ENCODE measurements at places on chromosomes 7 and 10.
A peak's percentile ranks its signal among the peaks of the same experiment; 100 is the strongest.

DNA sequence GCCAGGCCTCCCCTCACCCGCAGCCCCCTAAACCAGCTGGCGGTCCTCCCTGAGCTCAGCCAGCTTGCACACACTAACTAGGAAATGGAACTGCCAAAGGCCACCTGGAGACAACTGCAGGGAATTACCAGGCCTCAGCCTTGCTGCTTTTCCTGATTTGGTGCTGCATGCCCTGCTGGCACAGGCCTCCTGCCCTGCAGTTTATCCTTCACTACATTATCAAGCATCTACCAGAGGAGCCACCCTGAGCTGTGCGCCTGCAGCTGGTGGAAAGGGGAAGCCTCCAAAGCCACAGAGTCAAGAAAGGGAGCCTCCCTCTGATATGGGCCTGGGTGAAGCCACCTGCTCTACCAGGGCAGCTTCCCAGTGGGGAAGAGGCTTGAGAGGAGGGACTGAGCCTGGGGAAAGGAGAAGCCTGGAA lies 139.8 kb downstream of the GRID1 start:
- DNase-seq, result no peak

GRCh38 chr10:113245286-113245685 lies 295.2 kb downstream of the TCF7L2 start:
- DNase-seq, result no peak

- no peak for DNase-seq
Measured at GRCh38 chr7:82284936-82285519, 158.5 kb downstream of the CACNA2D1 start.

DNA sequence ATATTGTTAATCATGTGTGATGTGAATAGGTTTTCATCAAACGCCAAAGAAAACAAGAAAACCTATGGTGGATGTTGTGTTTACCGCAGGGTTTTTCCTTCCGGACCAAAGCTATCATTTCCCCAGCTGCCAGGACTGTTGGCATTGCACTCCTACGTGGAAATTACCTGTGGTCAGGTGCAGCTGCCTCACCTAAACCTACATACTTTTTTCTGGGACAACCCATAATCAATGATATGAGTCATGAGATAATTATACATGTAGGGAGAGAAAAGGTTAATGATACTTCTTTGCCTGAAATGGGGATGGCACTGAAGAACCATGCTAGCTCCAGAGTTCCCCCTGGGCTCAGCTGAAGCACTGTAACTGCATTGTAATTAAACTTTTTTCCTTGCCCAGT lies 223.6 kb upstream of the SEMA3E start:
- no peak for DNase-seq

DNA sequence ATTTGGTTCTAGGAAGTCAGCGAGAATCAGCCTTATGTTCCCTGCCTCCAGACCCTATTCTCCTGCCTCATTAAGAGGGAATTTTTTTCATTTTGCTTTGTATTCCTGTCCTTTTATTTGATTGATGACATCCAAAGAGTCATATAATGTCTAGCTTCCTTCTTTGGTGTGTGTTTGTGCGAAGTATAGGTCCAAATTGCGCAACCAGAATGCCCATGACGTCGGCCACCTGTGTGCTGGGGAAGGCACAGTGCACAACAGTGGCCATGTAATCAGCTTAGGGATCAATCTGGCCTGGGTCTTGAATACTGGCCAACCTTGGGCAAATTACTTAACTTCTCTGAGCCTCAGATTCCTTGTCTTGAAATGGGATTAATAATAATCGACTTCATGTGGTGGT lies 206.2 kb downstream of the VTI1A start:
- no peak for DNase-seq

DNA sequence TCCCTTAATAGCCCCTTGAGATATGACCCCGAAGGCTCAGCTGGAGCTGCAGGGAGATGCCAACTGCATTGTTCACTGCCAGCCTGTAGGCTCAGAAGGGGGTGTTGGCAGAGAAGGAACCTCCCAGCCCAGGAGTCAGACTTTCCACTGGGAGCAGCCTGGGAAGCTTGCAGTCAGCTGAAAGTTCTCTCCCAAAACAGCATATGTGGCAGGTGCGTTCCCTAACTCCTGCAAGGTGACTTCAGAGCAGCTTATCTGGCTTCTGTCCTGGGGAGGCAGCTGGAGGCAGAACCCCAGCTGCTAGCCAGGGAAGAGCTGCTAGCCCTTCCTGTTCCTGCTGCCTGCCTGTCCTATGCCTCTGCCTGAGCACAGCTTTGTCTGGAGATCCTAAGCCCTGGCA lies 8.1 kb downstream of the SFTPA2 start:
- DNase-seq, result no peak

- no peak for DNase-seq
Measured at GRCh38 chr10:1328981-1329614, 272.9 kb downstream of the WDR37 start.

- no peak for DNase-seq
Measured at GRCh38 chr7:123220396-123220795, 20.6 kb upstream of the SLC13A1 start.

DNA sequence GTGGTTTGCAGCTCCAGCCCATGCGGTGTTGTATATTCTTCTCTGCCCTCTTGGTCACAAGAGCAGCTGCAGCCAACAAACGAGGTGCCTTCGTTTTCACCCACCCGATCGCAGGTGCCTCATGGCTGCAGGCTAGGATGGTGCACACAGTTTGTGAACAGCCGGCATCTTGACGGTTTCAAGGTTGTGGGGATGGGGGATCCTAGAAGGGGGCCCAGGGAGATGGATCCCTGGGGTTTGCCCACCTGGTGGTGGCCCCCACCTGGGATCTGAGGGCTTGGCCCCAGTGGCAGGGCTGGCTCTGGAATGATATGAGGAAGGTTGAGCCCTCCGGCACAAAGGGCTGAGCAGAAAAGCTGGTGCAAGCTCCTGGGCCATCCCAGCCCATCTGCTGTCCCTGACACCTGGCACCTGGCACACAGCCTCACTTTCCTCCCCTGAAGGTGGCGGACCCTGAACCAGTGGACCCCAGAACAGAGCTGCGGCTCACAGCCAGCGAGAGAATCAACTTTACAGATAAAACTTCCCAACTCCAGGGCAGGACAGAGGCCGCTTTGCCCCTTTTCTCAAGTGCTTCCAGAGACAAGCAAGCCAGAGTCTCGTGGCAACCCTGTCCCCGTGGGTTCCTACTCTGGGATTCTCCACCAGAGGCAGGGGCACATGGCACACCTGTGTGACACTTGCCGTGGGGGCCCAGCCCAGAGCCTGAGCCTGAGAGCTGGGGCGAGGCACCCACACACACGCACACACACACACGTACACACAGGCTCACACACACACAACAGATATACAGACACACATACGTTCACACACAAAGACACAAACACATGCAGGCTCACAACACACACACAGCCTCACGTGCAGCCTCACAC lies 177.3 kb upstream of the PPP2R2D start:
- no peak for DNase-seq

DNA sequence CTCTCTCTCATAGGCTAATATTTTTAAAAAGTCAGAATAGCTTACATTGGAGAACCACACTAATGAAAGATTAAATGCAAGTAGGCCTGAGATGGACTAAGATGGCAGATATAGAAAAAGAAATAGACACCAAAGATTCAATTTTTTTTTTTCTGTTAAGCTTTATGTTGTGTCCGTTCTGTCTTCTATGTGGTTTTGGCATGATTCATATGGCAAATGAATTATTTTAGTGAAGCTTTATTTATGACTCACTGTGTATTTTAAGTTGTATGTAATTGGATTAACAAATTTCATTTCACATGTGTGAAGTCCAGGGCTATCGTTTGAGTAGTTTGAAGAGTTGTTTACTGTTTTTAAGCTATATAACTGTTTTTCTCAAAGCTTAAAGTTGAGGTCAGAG lies 214.8 kb downstream of the CAMK1D start:
- no peak for DNase-seq

DNA sequence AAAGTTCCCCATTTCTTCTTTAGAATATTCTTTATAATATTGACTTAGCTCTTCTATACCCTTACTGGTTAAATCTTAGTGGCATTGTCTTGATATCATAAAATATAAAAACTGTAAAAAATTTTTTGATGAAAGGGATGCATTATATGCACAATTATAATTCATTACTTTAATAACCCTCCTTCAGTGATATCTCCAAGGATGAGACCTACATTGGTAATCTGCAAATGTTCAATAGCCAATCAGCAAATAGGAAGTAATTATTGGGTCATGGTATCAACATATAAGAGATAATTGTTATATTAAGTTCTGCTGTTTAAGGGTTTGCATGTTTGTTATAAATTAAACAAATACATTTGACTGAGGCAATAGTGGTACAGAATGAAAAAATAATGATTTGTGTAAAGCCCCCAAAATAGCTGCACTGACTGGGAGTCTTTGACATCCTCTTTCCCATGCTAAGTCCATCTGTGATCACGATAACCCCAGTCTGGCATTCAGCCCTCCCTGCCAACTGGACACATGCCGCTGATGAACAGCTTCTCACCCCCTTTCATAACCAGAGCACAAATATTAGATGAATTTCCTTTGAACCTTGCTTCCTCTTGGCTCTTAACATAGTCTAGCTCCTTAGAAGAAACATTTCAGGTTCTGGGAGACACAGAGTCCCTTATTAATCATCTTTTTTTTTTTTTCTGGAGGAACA lies 169.5 kb downstream of the CPED1 start:
- DNase-seq, result no peak

DNA sequence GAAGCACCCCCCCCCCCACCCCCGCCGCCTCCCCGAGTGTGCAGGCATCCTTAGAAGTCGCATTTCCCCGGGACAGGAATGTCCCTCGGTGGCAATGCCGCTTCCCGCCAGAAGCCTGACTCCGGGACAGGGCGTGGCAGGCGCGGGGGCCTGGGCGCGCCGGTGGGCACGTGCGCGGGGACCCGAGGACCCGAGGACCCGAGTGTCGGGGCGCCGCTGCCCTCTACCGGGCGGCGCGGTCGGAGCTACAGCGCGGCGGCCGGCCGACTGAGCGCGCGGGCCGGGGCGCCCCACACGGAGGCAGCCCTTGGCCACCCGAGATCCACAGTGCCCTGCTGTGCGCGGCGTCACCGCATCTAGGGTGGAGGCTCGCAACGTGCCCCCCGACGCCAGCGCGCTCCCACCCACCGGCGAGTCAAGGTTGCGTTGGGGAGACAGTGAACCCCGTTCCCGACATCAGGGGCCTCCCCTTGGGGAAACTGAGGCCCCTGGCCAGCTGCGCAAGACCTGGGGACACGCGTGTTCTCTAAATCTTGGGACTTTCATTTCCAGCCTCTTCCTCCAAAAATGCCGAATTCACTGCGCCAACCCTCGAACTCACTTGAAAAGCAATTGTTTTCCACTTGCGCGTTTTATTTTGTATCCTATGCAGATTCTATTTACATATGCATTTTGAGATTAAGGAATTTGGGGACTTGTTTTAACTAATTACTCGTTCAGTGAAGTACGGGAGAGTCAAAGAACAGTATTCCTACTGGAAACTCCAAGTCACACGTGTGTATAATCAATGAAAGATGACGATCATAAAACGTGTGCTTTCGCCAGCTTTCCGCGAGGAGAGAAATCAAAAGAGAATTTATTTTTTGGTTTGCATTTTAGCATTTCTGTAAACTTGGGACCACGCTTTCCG lies 3.1 kb upstream of the CUX1 start:
- peak; percentile 48 for DNase-seq

- no peak for DNase-seq
Measured at GRCh38 chr7:46522354-46522906, 601.4 kb upstream of the IGFBP3 start.

- DNase-seq, result no peak
Measured at GRCh38 chr10:96456296-96456840, 57.4 kb downstream of the TLL2 start.

DNA sequence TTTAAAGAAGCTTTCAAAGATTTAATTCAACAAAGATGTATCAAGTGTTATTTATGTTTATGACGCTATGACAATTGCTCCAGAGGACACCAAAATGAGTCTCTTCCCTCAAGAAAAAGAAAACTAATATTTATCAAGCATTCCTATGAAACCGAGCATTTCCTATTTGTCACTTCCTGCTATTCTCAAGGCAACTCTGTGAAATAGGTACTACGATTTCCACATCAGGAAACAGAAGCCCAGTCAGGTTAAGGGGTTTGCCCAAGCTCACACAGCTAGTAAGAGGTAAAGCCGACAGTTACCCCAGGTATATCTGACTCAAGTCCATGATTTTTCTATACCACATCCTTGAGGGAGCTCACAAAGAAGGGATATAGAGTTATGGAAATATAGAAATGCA lies 85.9 kb downstream of the TRIL start:
- DNase-seq, result no peak
